ENCODE measurements at places on chromosomes 13 and 19.
A peak's percentile ranks its signal among the peaks of the same experiment; 100 is the strongest.

GRCh38 chr13:80962173-80962572 is 621.2 kb upstream of the SPRY2 start:
- no peak for DNase-seq

DNA sequence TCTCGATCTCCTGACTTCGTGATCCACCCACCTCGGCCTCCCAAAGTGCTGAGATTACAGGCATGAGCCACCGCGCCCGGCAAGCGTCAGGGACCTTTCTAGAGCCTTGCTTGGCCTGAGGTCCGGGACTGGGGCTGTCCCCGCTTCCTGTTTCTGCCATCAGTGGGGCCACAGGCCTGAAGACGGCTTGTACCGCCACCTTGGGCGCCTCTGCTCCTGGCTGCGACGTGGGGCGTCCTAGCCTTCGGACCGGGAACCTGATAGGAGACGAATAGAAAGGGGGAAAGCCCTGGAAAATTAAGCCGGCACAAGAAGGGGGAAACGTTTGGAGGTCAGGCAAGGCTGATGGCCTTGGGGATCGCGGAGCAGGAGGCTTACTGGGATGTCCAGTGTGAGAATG is 35.1 kb downstream of the RNF6 start:
- DNase-seq = no peak

- no peak for DNase-seq
These were observed 2.6 kb downstream of the GPI start for GRCh38 chr19:34367624-34367957.

GRCh38 chr13:51971520-51972426 is 39.5 kb downstream of the ATP7B start:
- no peak for DNase-seq

DNA sequence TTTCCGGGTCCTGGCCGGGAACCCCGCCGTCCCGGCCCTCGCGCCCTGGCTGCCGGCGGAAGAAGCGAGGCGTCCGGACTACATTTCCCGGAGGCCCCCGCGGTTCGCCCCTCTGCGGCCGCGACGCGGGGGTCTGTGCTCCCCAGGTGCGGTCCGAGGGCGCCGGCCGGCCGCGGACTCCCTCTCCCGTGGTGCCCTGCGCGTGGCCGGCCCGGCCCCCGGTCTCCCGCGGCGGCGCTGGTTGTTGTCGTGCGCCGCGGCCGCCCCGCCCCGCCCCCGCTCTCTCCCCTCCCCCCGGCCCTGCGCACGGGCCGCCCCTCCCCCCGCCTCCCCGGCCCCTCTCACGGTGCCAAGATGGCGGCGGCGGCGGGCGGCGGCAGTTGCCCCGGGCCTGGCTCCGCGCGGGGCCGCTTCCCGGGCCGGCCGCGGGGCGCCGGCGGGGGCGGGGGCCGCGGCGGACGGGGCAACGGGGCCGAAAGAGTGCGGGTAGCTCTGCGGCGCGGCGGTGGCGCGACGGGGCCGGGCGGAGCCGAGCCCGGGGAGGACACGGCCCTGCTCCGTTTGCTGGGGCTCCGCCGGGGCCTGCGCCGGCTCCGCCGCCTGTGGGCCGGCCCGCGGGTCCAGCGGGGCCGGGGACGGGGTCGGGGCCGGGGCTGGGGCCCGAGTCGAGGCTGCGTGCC is at the start of gene KMT2B:
Gene KMT2B, plus strand, starts transcription at position 339 of the 680 bp plus-strand sequence. Its CDS starts 16 bp downstream, at position 355.
- DNase-seq = no peak

GRCh38 chr13:50222569-50223332 is 207.5 kb downstream of the KCNRG start:
- DNase-seq = peak; percentile 31

GRCh38 chr19:20416661-20417060 is 148.9 kb downstream of the ZNF737 start:
- no peak for DNase-seq

Measured in thoracic aorta (tissue), 2 donors.